ENCODE measurements at places on chromosomes 7 and 10. TPM values are rescaled to one million over a fixed set of nuclear protein-coding genes. Genes with fewer than 3 reads are reported as not detected.

- DNase-seq = no peak
Observed at GRCh38 chr10:30786906-30787305, 157.4 kb upstream of the LYZL2 start.

DNA sequence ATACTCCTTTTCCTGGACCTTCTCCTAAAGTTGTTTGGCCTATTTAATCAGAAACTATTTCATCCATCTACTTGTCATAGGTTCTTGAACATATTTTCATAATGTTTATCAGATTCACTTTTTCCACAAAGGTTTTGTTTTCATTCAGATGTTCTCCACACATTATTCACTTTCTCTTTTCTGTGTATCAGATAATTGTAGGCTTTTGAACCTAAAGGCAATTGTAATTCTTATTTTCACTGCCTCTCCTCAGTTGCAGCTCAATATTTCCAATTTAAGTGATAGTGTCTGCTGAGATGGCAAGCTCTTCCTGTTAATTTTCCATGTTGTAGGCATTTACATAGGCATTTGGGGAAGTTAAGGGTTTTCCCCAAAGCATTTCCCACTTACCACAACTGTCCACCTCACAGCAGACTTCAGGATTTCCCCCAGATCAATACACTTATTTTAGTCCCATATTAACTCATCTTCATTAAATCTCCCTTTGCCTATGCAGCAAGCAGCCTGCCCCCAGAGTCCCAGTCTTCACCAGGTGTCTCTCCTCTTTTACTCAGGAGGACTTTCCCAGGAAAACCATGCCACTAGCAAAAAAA is 12.3 kb upstream of the IKZF1 start:
- DNase-seq = no peak

DNA sequence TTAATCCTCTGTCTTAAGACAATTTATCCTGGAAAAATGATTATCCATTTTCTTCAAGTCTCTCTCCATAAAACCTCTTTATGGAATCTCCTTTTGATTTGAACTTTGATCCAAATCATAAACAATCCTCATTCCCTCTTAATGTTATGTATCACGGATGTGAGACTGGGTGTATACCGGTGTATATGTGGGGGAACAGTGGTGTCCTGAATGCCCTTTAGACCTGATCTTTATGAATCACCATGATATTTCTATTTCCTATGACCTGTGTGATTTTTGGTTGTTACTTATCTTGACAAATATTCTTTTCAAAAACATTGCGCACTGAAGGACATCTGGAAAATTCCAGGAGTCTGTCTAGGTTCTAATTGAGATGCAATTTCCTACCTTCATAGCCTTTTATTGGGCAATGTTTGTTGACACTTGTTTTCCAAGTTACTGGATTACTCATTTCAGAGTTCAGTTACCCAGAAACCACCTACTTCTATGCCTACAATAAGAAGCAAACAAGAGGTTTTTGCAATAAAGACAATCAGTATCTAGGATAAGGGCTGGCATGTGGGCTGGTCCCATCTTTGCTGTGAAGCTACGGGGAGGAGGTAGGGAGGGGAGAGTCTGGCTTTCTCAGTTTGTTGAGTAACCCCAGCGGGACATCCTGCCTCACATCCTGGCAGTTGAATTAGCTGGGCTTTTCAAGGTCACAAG is 190.4 kb downstream of the CTTNBP2 start:
- no peak for DNase-seq

DNA sequence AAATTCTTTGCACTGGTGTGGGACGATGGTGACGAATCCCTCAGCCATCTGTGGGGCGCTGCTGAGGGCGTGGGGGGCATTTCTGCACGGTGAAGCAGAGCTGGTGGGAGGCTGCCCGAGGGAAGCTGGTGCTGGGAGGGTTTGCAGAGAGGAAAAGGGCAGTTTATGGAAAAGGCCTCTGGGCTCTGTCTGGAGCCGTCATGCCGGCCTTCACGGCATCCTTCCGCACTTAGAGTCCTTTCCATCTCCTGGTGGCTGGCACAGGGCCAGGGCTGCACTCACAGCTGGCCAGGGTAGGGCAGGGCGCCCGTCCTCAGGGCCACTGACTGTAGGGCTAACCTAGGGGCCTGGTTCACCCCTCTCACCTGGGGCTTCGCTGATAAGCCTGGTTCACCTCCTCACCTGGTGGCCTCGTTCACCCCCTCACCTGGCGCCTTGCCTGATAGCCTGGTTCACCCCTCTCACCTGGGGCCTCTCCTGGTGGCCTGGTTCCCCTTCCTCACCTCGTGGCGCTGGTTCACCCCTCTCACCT is 598 bp upstream of the AMZ1 start:
- no peak for DNase-seq

DNA sequence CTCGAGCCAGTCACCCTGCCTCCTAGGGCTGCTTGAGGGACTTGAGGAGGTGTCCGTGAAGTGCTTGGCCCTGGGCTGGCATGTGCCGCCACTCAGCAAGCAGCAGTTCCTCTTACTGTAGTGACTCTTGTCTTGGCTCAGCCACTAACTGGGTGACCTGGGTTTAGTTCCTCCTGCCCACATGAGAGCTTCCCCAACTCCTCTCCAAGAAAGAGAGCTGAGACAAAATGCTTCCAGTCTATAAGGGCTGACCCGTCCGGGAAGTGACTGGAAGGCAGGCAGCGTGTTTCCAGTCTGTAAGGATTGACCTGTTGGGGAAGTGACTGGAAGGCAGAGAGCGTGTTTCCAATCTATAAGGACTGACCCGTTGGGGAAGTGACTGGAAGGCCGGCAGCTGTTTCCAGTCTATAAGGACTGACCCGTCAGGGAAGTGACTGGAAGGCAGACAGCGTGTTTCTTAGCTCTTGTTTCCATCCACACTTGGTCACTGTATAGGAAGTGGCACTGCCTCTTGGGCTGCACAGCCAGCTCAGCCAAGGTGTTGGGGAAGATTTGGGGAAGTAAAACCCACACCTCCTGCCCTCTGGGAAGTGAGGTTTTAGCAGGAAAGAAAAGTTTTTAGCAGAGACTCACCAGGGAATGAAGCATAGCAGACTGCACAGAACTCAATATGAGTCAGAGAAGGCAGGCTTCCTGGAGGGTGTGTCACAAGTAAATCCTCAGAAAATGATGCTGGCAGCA is 53.3 kb upstream of the PPIF start:
- DNase-seq = no peak

DNA sequence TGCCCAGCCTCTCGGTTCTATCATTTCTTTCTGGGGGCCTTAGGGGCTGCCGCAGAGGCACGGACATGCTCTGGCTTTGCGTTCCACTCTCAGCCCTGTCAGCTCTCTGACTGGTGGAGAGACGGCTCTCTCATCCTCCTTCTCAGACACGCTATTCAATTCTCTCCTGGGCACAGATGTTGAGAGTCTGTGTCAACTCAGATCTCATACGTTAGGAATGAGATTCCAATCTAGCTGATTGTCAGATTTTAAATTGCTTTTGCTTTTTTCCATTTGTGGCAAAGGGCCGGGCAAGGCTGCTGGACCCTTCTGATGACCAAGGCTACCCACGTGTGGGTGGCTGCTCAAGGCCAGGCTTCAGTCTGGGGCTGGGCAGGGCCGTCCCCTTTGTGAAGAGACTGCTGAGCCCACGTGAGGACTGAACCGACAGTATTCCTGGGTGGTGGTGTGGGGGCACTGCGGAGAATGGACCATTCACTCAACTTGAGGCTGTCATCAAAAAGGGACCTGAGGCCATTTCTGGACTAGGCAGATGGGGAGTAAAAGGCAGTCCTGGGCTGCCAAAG is 71.5 kb downstream of the CLEC2L start:
- no peak for DNase-seq

- no peak for DNase-seq
Observed at GRCh38 chr10:119531067-119531466, 11.5 kb downstream of the RGS10 start.

GRCh38 chr10:561721-562120 is 127.7 kb downstream of the DIP2C start:
- DNase-seq = no peak

GRCh38 chr10:113073549-113074189 is 123.6 kb downstream of the TCF7L2 start:
- DNase-seq = no peak

- no peak for DNase-seq
Observed at GRCh38 chr10:84825330-84825729, 496.9 kb downstream of the CCSER2 start.

GRCh38 chr10:70320751-70321150 is 36.9 kb upstream of the NPFFR1 start:
- no peak for DNase-seq

DNA sequence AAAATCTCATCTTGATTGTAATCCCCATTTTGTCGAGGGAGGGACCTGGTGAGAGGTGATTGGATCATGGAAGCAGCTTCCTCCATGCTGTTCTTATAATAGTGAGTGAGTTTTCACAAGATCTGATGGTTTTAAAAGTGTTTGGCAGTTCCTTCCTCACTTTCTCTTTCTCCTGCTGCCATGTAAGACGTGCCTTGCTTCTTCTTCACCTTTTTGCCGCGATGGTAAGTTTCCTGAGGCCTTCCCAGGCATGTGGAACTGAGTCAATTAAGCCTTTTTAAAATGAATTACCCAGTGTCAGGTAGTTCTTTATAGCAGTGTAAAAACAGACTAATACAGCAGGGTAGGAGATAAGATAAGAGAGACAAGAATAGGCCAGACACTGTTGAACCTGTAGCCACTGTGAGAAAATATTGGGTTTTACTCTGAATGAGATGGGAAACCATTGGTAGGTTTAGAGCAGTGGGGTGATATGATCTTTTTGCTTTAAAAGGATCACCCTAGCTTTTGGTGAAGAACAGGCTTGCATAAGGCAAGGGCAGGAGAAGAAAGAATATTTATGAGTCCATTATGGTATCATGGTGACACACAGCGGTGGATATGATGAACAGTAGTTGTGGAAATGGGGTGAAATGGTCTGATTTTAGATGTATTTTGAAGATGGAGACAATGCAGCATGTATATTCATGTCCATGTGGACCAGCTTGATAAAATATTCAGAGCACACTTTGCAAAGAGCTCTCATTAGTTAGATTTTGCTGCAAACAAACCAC is 11.5 kb downstream of the OR6B1 start:
- DNase-seq = no peak

DNA sequence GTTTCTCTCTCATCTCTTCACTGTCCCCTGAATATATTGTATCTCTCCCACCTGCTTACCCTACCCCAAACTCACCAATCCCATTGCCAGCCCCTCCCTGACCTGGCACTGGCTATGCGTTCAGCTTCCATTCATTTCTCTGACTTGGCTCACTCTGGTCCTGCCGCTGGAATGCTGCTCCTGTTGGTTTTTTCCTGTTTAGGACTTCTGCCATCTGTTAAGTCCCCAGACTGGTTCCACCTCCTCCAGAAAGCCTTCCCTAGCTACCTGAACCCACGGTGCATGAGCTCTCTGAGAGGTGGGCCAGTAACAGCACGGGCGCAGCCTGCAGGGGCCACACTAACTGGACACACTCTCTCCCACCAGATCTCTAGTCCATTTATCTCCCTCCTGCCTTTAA is 80.2 kb downstream of the HIF1AN start:
- DNase-seq = no peak

GRCh38 chr7:90459888-90460287 is 9.6 kb upstream of the PTTG1IP2 start:
- no peak for DNase-seq

Gene TCERG1L
- 1.9 TPM for total RNA-seq

Gene NRAP
- total RNA-seq = under 0.01 TPM

Gene CPA1
- 0.77 TPM for total RNA-seq

Gene GIMAP6
- 24.8 TPM for total RNA-seq

Gene GLI3
- total RNA-seq = 11.9 TPM

Gene ARID5B
- 26.4 TPM for total RNA-seq

Gene TMEM176B
- 28.4 TPM for total RNA-seq

Gene LBX1
- total RNA-seq = 4.0 TPM

Gene CLRN3
- 0.17 TPM for total RNA-seq

Gene GBX1
- 2.4 TPM for total RNA-seq

Data from spinal cord (tissue), 10 donors.